Germinal center (tissue), 1 donor: ENCODE measurements at places on chromosomes 7 and 10.

GRCh38 chr7:25124465-25125136, 459 bp downstream of the CYCS start:
- DNase-seq: no peak

DNA sequence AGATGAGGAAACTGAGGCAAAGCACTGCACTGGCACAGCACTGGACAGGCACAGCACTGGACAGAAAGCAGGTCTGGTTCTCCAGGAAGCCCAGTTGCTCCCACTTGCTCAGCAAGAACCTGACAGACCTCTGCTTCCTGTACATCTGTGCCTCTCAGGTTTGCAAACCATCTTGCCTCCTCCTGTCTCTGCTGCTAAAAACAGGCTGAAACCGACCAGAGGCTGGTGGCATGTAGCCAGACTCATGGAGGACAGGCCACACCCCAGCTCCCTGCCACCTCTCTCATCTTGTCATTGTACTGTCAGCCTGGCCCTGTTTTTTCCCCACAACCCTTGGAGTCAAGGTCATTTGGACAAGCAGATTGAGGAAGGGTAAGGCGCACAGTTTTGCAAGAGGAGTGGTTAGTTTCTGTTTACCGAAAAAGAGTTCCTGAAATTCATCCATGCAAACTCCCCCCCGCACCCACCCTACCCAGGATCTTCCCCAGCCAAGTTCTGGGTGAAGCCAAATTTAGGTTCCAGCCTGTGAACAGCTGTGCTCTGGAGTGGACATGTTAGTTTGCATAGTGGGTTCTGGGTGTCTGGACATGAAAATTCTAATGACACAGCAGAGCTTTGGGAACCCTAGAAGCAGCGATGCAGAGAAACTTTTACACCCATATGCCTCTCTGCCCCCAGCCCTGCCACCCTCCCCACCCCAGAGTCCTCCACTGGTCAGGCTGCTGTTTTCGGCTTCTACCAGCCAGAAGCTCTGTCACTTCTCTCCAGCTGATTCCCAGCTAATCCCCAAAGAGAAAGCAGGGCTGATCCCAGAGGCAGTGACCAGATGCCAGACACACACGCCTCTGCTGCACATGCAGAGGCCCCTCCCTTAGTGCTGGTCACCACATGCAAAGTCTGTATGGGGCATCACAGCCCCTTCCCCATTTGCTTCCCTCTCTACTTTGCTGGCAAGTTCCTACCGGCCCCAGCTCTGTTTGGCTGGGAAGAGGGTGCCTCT, 8.5 kb upstream of the C10orf105 start:
- peak; percentile 73 for DNase-seq

GRCh38 chr7:111735661-111736551, 173.6 kb upstream of the IMMP2L start:
- DNase-seq: peak; percentile 47

- no peak for DNase-seq
These were observed 249.2 kb upstream of the ZNF32 start for GRCh38 chr10:43897765-43898419.

DNA sequence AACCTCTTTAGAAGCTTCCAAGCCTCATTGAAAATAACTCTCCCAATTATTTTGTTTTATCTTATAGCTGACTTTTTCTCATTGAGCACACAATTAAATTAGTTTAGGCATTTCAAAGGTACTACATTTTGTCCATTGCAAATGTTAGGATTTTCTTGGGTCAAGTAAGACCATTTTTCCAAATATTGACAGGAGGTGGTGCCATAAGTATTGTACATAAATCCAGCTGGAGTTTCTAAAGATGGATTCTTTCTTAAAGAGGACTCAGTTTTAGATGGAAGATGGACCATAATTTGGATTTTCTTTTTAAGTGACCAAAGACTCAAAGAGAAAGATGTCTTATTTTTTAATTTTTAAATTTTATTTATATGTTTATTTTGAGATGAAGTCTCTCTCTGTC, 12.3 kb upstream of the OPN4 start:
- no peak for DNase-seq

GRCh38 chr7:102147008-102147407, 139.7 kb upstream of the SH2B2 start:
- DNase-seq: no peak
